ENCODE measurements at places on chromosomes 4 and X. TPM values are rescaled to one million over a fixed set of nuclear protein-coding genes. Genes with fewer than 3 reads are reported as not detected.

DNA sequence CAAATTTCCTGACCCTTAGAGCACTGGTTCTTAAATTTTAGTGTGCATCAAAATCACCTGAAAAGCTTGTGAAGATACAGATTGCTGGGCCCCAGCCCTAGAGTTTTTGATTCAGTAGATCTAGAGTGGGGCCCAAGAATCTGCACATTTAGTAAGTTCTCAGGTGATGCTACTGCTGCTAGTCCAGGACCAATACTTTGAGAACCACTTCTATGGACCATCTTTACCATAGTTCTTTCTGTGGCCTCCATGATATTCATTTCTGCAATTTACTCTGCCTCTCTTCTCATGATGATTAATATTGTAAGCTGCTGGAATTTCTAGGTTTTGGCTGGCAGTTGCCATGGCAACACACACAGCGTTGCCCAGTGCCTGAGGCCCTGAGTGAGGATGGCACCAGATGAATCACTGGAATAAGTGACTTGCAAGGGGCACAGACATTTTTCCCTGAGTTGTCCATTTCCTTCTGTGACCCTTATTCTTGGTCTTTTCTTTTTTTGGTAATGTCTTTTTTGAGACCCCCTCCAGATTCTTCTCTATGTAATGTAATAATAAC lies 83.6 kb downstream of the PPP1R2C start:
- H3K4me1 ChIP-seq: peaks cover 3% of the 10 kb centered on the region
- H3K27ac ChIP-seq: no peak overlapping the region
- no peaks in the 10 kb centered on the region for H3K27me3 ChIP-seq
- no peak overlapping the region for H3K4me3 ChIP-seq

- no peaks in the 10 kb centered on the region for H3K36me3 ChIP-seq
- H3K4me1 ChIP-seq: no peaks in the 10 kb centered on the region
- no peak overlapping the region for H3K4me3 ChIP-seq
- DNase-seq: no peak
- H3K27me3 ChIP-seq: no peaks in the 10 kb centered on the region
Observed at GRCh38 chr4:179040259-179040658, 1598.0 kb upstream of the AGA start.

GRCh38 chrX:9875801-9876200 lies 89.6 kb downstream of the SHROOM2 start:
- H3K4me1 ChIP-seq: peaks cover 7% of the 10 kb centered on the region
- no peaks in the 10 kb centered on the region for H3K36me3 ChIP-seq
- H3K27me3 ChIP-seq: peaks cover 15% of the 10 kb centered on the region
- no peak for DNase-seq

GRCh38 chr4:1595789-1596325 lies 88.3 kb downstream of the FAM53A start:
- H3K27ac ChIP-seq: no peak overlapping the region
- H3K4me3 ChIP-seq: no peak overlapping the region
- no peaks in the 10 kb centered on the region for H3K4me1 ChIP-seq

- no peaks in the 10 kb centered on the region for H3K36me3 ChIP-seq
- no peak overlapping the region for H3K27ac ChIP-seq
- no peak for DNase-seq
- H3K27me3 ChIP-seq: peaks cover 14% of the 10 kb centered on the region
Observed at GRCh38 chr4:183855323-183856190, 49.5 kb upstream of the STOX2 start.

KIF4A gene
- total RNA-seq: 28.3 TPM

DNA sequence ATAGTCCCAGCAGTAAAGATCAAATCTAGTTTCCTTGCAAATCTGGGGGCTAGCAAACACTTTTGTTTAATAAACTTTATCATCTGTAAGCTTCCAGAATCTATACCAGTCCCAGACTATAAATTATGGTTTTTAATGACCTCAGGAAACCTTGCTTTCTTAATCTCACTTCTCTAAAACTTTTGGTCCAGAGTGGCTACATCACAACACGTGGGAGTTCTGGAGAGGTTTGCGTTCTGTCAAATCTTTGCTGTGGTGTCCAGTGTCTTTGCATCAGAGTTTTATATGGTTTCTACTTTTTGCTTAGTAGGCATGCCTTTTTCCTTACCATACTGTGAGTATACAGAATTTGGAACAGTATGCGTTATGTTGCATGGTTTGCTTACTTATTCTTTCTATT lies 193.9 kb downstream of the ANK2 start:
- H3K27ac ChIP-seq: no peak overlapping the region
- H3K4me3 ChIP-seq: no peak overlapping the region
- DNase-seq: no peak
- H3K36me3 ChIP-seq: no peaks in the 10 kb centered on the region
- H3K4me1 ChIP-seq: no peaks in the 10 kb centered on the region

DNA sequence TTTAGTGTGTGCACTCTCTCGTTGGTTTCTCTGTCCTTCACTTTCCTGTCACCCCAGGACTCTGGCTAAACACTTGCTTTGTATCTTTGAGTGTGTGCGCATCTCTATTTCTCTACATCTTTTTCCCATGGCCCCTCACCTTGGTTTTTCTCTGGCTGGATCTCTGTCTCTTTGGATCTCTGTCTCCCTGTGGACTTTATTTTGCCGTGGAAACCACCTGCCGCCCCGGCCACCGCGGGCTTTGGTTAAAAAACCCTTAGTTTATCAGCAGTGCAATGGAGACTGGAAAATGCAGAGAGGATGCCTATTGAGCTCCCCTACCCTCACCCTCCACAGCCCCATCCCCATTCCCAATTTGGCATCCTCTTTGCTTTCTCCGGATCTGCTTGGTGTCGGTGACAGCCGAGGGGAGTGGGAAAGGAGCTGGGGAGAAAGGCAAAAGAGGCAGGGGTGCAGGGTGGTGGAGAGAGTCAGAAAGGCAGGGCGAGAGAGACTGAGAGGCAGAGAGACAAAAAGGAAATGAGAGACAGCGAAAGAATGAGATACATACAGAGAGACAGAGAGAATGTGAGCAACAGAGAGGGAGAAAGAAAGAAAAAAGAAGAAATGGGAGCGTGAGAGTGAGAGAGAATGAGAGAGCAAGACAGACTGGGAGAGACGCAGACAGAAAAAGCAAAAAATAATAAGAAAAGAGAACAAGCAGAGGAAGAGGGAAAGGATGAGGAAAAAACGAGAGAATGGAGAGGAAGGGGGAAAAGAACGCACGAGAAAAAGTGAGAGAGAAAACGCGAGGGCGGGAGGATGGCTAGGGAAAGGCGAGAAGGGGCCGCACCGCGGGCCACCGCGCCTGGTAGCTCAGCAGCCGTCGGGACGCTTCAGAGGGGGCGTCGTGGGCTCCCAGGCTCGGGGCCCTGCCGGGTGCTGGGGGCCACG lies 688 bp downstream of the GPR101 start:
- H3K4me3 ChIP-seq: no peak overlapping the region
- peaks cover 39% of the 10 kb centered on the region for H3K27me3 ChIP-seq
- no peak for DNase-seq

PPP1R2C gene
- not detected for total RNA-seq

All from activated CD4-positive, alpha-beta memory T cell treated with anti-CD3 and anti-CD28 coated beads for 36 hours (primary cell).